LoVo (cell line): ENCODE measurements at places on chromosomes 1 and 21.
A peak's percentile ranks its signal among the peaks of the same experiment; 100 is the strongest.

DNA sequence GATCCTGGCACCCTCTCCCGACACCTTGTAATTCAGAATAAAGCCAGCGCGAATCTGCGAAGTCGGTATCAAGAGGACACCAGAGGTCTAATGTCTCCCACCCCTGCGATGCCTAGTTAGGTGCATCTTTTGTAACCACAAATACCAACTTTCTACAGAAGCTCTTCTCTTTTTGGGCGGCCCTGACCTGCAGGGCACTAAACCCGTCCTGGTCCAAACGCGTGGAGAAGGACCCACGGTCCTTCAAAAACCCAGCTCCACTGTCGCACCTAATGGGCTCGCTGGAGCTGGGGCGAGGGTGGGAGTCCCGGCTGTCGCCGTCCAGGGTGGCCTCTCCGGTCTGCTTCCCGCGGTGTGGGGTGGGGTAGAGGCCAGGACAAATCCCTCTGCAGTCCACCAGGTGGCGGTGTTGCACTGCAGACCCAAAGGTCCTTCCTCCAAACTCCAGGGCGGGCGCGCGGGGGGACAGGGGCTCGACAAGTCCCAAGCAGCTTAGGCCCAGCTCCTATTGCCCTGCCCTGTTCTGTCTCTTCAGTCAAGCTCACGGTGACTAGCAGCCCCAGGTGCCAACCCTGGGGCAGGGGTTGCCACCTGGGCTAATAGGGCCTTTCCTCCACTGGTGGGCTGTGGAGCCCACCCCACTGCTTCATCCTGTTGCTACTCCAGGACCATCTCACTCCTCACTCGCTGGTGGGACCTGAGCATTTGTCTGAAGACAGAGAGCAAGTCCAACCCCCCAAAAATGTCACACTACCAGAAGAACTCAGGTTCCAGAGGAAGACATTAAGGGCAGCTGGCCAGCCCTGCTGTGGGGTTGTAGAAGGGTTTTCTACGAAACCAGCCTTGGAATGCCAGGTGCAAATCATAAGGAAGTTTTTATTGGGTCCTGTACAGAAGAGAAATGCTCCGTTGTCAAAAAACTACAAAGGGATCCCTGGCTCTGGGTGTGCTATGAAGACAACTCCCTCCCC is 2.8 kb downstream of the HES3 start:
- DNase-seq = peak; percentile 72

DNA sequence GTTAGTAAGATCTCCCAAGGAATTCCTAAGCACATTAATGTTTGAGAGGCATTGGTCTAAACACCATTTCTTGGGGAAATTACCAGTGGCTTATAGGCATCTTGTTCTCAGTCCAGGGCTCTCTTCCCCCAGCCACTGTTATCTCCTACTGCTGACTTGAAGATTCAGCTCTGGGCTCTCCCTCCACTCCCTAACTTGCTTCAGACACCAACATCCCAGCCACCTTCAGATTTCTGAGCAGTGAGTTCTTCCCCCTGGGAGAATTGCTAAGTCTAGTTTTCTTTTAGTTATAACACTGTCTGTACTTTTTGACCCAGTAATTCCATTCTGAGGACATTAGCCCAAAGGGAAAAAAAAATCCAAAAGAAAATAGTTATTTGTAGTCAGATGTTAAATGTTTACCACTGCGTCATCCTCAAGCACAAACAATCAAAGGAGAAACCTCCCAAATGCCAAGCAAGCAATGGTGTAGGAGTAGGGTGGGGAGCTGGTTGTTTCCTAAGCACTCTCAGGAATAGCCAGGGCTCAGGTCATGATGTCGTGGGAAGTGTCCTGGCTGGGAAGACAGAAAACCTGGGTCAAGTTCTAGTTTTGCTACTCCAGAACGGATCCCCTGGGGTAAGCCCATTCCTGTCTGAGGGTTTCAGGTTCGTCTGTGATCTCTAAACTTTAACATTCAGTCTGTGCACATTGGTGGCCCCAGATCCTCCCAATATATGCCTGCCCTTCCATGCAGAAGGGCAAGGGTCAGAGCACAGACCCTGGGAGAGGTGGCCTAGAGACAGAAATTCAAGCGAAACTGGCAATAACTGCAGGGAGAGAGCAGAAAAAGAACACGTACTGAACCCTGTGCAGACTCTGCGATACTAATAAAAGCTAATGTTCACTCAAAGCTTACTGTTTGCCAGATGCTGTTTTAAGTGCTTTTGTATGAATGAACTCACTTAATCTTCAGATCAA is 191.1 kb upstream of the FGGY start:
- DNase-seq = no peak

GRCh38 chr1:247180581-247180980 is 8.8 kb upstream of the ZNF124 start:
- DNase-seq = no peak

- DNase-seq = no peak
Observed at GRCh38 chr1:5881526-5882222, 110.6 kb downstream of the NPHP4 start.

DNA sequence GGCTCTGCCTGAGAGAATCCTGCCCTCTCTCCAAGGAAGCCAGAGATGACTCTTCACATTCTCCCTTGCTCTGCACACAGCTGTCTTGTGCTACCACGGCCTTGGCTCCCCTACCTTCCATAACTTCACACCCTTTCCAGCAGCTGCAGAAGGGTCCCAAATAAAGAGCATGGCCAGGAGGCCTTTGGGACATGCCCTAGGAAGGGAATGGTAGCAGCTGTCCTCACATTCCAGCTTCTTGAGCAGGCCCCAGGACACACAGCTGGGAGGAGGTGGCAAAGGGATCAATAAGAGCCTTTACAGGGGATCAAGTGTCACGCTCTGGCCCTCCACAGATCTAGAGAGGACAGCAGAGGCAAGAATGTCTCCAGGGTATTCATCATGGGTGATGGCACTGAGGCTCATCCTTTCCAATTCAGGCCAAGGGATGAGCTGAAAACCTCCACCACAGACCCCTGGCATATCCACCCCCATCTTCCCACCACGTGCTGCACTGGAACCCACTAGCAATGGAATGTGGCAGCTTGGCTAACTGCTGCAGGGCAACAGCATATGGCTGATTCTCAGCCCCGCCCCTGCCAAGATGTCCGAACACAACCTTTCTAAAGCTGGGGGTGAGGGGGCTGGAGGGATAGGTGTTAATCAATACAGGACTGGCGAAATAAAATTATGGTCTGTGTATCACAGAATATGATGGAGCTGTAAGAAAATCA is 17.8 kb upstream of the RAB29 start:
- no peak for DNase-seq
